ENCODE measurements at places on chromosomes 11 and 22.

GRCh38 chr22:28930357-28931007 is 47.1 kb downstream of the ZNRF3 start:
- DNase-seq = no peak

DNA sequence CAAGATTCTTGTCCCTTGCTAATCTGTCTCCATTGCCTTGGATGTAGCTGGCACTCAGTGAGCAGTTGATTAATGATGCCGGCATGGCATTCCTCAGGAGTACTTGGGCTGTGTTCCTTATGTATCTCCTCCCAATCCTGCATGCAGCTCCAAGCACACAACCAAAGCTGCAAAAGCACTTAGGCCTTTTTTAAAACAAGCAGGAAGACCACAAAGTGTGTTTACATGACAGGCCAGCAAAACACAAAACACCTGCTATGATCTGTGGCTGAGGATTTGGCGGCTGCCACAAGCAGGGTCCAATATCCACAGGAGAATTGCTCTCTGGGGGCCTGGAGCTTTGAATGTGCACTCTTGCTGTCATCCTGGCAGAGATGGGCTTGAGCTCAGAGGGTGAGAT is 8.9 kb downstream of the ABTB2 start:
- no peak for DNase-seq

DNA sequence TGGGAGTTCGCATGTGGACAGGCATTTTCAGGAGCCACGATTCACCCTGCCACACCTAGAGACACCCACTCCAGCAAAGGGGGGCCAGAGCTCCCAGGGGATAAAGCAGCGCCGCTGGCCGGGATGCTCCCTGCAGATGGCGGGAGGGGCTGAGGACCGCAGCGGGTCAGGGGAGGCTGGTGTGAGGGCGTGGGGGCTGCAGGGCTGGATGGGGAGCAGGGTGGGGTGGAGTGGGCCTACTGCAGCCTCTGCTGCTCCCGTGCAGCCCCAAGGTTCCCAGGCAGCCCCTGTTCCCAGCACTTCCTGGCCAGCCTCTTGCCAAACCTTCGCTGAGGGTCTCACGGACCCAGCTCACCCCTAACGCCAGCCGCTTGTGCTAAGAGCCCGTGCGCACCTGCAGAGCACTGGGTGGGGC is 13.0 kb downstream of the MUC5B start:
- DNase-seq = no peak

DNA sequence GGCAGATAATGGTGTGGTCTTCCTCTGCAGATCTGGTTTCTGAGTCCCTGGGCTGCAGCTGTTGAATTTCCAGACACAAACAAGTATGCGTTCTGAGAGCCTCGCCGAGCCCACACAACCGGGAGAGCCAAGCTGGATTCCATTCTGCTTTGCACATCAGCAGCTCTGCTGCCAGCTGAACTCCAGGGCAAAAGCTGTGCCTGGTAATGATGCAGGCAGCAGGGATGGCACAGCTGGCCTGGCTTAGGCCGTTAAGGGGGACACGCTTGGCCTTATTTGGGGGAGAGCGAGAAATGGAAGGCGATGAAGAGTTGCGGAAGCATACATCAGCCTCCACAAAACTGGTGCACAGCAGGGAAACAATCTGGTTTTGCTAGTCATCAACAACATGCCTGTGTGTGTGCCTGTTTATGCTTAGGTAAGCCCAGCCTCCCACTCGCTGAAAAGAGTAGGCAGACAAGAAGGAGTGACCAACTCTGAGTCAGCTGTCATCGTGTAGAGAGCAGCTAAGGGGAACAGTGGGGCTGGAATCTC is 25.1 kb downstream of the ADAMTS8 start:
- no peak for DNase-seq

DNA sequence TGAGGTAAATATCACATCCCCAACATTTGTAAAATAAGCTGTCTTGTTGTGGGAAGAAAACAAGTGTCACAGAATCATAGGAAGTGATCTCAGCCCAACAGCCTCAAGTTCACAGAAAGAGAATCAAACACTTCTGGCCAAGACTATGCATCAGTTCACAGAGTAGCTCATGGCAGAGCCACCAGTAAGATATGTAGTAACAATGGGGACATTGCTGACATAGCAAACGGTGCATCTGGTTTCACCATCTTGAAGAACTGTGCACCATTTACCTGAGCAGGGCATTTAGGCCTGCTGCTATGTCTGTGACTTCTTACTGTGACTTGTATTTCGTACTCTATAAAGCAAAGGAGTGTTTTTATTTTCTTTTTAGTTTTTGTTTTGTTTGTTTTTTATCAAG is 585.3 kb upstream of the FAT3 start:
- no peak for DNase-seq

DNA sequence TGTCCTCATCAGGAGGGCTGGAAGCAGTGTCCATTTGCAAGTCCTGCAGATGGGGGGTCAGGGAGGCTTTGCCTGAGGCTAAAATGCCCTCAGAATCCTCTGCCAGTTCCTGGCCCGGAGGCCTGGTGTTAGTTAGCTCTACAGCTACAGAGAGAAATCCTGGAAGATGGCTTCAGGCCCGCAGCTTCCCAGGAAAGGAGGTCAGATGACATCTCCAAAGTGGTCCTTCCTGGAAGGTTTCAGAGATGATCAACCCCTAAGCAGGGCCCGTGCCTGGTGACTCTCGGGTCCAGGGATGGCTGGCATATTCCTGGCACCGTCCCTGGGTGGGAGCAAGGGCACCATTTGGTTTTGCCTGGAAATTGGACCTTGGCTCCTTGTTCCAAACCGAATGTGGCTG is 959.1 kb downstream of the BRD1 start:
- DNase-seq = no peak

DNA sequence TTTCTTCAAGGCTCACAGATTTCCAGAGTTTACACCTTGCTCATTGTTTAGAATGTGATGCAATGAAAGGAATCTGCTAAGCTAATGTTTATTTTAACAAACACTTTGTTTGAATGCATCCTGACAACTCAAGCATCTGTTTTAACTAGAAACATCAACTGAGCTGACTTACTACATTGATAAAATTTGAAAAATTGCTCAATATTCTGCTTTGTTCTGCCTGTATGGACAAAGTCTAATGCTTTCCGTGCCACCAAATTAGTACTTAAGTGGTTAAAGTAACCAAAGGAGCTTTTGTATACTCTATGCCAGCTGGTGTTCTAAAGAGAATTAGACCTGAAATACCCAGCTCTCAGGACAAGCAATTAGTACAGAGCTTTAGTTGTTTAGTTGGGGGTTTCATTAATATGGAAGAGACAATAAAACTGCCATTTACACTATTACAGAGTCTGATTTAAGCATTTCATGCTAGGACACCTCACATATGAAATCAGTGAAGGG is 105.2 kb downstream of the MAML2 start:
- DNase-seq = no peak

- no peak for DNase-seq
These were observed 6.0 kb upstream of the MS4A4A start for GRCh38 chr11:60274416-60274815.

DNA sequence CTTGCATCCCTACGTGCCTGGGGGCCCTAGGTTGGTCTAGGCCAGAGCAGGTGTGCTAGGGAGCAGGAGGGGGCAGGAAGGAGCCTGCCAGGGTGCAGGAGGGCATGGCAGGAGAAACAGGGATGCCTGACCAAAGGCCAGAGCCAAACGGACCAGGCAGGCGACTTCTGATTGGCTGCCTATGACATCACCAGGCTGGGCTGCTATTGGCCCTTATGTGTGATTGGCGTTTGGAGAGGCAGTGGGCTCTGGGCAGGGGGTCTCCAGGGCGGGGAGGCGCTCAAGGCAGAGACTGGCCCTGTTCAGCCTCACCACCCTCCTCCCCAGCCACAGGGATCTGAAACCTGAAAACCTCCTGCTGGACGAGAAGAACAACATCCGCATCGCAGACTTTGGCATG is 44.4 kb downstream of the MOB2 start:
- DNase-seq = no peak

GRCh38 chr11:63705526-63705925 is 24.2 kb downstream of the RTN3 start:
- no peak for DNase-seq

All from activated CD4-positive, alpha-beta T cell treated with anti-CD3 and anti-CD28 coated beads, Interleukin-2, Interleukin-4, amounts not matched to agents 100 ng/mL and 50 ng/mL, durations not matched to agents 16 hours and 8 hours (primary cell).